ENCODE measurements at places on chromosomes 5 and 9.

DNA sequence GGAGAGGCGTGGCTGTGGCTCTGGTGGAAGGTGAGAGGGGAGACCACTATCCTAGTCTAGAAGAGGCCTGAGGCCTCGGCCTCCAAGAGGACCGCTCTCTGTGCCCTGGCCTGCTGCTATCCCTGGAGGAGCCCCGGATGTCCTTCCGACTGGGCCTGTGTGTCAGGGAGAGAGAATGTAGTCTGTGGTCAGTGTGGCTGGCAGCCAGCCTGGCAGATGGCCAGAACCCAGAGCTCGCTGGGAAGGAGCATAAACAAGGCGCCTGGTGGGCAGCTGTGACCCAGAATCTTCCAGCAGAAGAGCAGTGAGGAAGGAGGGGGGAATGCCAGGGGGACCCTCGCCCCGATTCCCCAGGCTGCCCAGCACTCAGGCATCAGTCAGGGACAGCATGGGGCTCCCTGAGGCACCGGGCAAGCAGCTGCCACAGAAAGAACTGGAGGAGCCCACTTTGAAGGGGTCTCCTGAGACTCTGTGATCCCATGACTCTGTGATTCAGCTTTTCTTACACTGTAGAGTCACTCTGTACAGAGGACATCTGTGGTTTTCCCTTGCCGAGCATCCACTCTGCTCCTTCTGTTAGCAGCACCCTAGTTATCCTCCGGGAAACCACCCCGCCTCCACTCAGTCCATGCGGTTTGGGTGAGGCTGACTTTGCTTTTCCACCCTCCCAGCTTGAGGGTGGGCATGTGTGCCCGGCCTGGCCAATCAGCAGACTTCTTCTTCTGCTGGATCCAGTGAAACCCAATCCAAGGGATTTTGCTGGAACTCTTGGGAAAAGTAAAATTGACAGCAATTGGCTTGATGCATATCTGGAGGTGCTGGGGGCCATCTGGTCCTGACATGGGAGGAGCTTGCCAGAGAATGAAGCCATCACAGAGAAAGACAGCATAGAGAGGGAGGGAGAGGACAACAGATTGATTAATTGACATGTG lies 46.2 kb upstream of the PWWP2A start:
- no peak for DNase-seq

GRCh38 chr9:120742951-120743416 lies 28.7 kb upstream of the MEGF9 start:
- DNase-seq, result no peak

- no peak for DNase-seq
Observed at GRCh38 chr5:82183828-82184227, 94.3 kb downstream of the RPS23 start.

- no peak for DNase-seq
Observed at GRCh38 chr5:17157916-17158529, 59.4 kb upstream of the BASP1 start.

GRCh38 chr5:129098488-129099183 lies 4.1 kb downstream of the ISOC1 start:
- no peak for DNase-seq

GRCh38 chr9:91408475-91408874 lies 15.2 kb downstream of the NFIL3 start:
- DNase-seq, result no peak

- no peak for DNase-seq
Observed at GRCh38 chr9:13284011-13284410, 4.5 kb upstream of the MPDZ start.
